ENCODE measurements at places on chromosomes 3 and 15.

- DNase-seq: no peak
Observed at GRCh38 chr3:21520106-21520963, 230.7 kb downstream of the ZNF385D start.

- no peak for DNase-seq
Observed at GRCh38 chr15:90666135-90666909, 50.8 kb upstream of the BLM start.

DNA sequence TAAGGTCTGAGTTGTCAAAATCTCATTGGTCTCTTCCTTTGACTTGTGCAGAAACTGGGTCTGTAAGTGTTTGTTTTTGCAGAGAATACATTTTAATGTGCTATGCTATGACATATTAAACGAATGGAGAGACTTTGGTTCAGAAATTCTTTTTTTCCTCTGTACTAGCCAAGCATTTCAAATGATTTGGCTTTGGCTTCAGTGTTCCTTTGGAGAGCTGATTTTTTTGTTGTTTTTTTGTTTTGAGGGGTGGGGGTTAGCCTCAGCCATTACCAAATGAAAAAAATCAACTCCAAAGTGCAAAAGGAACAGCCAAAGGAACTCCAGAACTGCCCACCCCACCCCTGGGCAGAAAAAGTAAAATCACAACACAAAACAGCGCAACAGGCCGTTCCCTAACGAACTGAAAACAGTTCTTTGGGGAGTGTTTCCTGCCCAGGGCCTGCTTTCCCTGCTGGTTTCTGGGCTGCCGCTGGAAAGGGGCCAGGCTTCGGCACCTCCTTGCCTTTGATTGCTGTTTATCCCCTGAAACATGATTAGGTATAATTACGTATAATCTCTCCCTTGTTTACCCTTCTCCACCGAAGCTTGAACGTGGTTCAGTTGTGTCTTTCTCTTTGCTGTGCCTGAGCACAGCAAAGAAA is 57.6 kb upstream of the NEO1 start:
- DNase-seq: peak; percentile 56

DNA sequence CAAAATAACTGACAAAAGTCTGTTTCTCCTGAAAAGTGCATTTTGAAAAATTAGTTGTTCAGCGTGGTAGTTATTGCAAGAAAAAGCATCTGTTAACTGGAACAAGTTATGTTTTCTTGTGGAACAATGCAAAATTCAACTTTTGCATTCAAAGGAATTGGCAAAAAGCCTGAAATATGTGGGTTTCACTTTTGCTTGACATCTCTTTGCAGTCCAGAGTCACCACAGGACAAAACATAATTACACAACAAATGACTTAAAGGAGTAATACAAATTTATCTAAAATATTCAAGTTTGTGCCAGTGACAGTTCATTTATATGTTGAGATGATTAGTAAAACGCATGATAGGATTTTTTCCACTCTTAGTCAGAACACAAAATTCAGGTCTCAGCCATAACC is 96.3 kb upstream of the P2RY1 start:
- no peak for DNase-seq

DNA sequence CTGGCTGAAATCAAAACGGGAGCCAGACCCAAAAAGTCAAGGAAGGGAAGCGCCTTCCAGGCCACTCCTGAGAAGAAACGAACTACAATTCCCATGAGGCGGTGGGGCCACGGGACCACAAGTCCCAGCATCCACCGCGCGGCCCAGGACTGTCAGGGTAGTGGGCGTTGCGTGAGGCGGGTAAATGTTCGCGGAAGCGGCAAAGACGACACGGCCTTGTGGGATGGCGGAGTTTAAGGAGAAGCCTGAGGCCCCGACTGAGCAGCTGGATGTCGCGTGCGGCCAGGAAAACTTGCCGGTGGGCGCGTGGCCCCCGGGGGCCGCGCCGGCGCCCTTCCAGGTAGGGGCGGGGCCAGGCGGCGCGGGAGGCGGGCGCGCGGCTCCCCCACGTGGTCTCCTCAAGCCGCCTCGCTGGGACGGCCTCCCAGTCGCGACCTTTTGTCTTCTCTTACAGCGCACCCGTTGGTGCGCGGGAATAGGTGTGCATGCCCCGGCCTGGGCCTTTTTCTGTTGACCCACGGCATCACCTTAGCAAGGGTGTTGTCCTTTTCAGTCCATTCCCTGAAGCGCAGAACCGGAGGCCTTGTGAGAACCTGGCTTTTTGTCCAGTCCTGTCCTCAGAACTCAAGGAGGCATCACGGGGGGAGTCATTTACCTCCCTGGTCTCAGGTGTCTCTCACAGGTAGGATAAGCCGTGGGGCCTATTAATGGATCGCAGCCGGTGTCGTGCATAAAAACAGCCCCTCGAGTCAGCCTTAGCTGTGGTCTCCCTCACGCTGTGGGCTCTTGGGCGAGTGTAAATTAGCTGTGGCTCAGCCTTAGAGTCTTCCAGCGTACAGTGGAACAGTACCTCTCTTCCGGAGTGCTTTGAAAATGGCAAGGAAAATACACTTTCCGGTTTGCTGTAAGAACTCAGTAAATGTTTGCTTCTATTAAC is at the start of gene SETMAR:
SETMAR (plus strand) TSS at position 183 of the 937 bp plus-strand sequence; CDS start at position 185, 2 bp downstream.
- DNase-seq: peak; percentile 76

DNA sequence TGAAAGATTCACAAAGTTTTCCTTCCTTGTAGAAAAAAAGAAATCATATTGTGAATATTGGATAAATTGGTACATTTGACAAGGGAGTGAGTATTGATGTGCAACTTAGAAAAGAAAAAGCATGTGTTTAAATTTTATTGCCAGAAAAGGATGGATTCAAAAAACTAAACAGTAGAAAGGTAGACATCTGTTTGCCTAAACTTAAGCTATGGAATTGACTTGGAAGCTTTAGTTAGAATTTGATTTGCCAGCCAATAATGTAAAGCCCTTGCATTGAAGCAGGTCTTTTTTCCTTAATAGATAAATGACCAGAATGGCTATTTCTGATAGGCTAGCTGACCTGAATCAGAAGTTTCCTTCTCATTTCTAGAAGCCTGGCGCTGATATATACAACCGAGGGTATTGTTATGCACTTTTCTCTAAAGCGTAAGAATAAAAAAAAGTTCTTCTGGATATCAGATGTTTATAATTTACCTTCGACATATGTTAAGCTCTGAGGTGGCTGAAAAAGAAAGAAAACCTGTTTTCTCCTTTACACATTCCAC is 4.2 kb downstream of the RARB start:
- DNase-seq: no peak

GRCh38 chr3:58563386-58564035 is 13.7 kb downstream of the FAM107A start:
- no peak for DNase-seq

DNA sequence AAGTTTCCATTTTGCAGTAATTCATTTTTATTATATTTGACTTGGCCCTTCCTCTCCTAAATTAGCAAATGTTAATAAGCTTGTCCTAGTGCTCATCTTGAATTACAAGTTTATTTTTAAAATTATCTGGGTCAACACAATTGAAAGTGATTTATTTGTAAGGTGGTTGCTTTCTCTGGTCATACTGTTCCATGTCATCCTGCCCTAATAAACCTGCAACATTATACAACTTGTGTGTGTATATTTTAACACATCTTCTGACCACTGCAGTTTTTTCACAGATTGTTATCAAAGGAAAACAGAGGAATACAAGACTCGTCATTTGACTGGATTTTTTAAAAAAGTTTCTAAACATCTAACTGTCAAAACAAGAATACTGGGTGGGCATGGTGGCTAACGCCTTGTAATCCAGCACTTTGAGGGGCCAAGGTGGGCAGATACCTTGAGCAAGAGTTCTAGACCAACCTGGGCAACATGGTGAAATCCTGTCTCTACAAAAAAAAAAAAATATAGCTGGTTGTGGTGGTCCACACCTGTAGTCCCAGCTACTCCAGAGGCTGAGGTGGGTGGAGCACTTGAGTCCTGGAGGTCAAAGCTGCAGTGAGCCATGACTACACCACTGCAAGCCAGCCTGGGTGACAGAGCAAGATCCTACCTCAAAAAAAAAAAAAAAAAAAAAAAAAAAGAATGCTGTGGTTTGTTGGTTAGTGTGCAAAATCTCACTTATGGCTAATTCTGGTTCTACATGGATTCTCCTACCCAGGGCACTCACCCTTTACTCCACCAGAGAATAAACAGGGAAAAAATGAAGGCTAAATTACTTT is 5.0 kb upstream of the LRRFIP2 start:
- no peak for DNase-seq

GRCh38 chr15:86837294-86838061 is 757.8 kb downstream of the AGBL1 start:
- DNase-seq: no peak

- DNase-seq: no peak
Observed at GRCh38 chr3:187623285-187623814, 46.8 kb downstream of the SST start.

DNA sequence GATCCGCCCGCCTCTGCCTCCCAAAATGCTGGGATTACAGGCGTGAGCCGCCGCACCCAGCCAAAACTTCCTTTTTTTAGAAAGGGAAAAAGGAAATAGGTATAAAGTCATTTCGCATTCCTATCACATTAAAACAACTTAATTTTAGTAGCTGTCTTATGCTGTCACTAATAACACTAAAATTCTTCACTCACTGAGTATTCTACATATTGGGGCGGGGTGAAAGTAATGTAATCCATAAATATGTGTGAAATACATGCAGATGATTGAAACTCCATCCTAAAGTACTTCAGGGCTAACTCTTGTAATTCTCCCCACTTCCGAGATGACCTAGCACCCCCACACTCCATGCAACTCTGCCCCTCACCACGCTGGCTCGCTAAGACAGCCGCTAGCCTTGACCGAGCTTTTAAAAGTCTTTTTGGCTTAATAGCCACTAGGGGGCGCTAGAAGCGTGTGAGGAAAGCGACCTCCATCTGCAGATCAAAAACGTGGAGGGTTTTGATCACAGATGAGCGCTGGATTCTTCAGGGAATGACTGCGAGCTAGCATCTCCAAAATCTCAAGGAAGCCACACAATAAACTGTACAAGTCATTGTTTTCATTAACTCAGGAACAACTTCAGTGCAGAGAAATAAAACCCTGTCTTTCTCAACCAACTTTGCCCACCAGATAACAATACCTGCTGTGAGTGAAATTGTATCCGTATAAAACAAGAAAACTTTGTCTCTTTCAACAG is 129.3 kb upstream of the IGF1R start:
- peak; percentile 76 for DNase-seq

GRCh38 chr15:84828086-84828908 is 11.1 kb downstream of the ALPK3 start:
- no peak for DNase-seq

DNA sequence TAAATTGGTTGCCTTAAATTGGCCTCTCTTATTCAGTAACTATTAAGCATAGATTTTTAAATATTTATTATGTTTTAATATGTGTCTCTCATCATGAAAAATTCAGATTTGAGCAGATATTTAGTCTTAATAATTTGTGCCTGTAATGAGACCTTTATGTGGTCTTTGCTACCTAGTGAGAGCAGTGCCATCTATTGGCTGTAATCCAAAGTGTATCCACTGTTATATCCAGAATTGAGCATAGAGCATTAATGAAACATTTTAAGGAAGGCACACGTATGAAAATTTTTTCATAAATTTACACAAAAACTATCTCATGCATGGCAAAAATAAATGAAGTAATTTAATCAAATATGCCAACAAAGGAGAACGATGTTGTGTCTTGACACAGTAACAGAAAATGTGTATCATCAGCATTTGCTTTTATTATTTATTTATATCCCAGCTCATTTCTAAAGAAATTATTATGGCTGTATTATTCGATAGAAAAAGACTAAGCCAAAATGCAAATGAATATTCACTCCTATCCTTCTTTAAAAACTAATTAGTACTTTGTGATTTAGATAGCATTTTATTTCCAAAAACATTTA is 203.5 kb downstream of the RSRC1 start:
- DNase-seq: peak; percentile 52

DNA sequence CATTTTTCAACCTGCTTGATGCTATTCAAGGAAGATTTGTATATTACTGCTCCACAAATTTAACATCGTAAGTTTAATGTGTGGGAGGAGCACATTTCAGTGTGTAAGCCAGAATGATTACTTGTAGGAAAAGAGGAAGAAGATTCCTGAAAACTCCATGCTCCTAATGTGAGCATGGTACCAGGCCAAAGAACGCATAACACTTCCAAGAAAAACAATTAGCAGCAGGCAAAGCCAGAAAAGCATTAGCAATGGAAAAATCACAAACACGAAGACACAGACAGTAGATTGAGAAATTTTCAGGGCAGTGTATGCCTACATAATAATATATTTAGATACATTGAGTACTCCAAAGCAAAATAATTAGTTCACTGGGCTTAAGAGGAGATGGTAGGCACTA is 96.6 kb upstream of the CBLB start:
- DNase-seq: no peak

GRCh38 chr3:115805520-115805919 is 182.2 kb downstream of the GAP43 start:
- no peak for DNase-seq

Measured in NCI-H2171 (cell line).